ENCODE measurements at places on chromosomes 1 and 21. TPM values are rescaled to one million over a fixed set of nuclear protein-coding genes. Genes with fewer than 3 reads are reported as not detected.
A peak's percentile ranks its signal among the peaks of the same experiment; 100 is the strongest.

Gene C1orf185
- total RNA-seq: not detected

Gene LCE1A
- not detected for total RNA-seq

Gene TAS1R3
- total RNA-seq: 0.10 TPM

Gene RPE65
- not detected for total RNA-seq

Gene ARMH1
- 143 TPM for total RNA-seq

Gene GPR37L1
- total RNA-seq: not detected

Gene HTR1D
- not detected for total RNA-seq

Gene CELSR2
- 1.2 TPM for total RNA-seq

Gene AGT
- total RNA-seq: not detected

Gene DDX59
- total RNA-seq: 20.9 TPM

Gene FCRL1
- total RNA-seq: not detected

Gene BSDC1
- 38.3 TPM for total RNA-seq

Gene ERG
- total RNA-seq: not detected

DNA sequence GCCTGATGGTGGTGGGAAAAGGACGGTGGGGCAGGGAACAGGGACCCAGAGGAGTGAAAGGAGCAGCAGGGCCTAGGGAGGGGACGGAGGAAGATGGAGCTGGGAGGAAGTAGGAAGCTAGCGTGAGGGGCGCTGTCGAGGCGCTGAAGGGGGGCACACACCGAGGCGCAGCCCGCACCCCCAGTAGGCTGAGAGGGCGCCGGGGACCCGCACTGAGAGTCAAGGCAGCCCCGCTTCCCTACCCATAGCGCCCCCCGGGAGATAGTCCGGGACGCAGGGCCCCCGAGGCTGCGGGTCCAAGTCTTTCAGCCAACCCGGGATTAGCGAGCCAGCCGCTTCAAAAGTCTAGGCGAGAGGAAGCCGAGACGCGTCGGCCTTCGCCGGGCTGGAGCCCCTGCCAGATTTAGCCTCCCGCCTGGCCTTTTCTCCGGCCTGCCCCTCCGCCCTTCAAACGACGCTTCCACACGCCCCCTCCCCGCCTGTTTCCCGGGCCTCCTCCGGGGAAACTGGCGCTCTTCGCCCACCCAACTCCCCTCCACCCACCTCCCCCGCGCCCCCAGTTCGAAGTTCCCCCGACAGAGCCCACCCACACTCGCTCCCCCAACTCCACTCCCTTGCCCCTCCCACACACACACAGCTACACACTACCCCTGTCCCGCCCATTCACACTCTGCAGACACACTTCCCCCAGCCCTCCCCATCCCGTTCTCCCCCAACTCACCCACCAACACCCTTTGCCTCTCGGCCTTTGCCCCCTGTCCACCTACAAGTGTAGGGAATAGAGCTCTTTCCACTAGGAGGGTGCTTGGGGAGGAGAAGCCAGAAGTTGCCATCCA lies 7.8 kb upstream of the PROX1 start:
- DNase-seq: no peak
- H3K36me3 ChIP-seq: peaks cover 3% of the 10 kb centered on the region
- H3K4me3 ChIP-seq: no peak overlapping the region
- H3K27me3 ChIP-seq: peaks cover 74% of the 10 kb centered on the region
- H3K4me1 ChIP-seq: peaks cover 31% of the 10 kb centered on the region

DNA sequence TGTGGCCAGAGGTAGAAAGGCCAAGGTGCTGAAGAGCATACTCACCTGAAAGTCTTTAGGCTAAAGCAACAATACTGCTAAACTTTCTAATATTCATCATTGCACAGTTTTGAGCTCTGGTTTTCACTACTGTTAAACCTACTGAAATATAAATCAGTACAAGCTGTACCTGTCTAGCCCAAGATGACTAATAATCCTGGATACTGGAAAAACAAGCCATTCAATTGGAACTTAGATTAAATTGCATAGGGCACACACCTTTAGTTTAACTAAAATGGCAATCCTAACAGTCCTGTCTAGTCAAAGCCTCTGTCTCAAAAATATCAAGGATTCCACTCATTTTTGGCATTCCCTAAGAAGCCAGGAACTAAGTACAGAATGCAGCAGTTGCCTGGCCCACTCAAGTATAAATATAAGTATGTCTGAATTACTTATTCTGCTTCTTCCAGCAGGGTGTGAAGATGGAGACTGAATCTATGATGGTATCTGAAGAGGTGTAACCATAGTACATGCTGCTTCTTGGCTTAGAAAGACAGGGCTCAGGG lies 3.1 kb downstream of the CHML start:
- no peak for DNase-seq
- no peaks in the 10 kb centered on the region for H3K27me3 ChIP-seq
- H3K36me3 ChIP-seq: peaks cover 34% of the 10 kb centered on the region
- H3K4me1 ChIP-seq: peaks cover 51% of the 10 kb centered on the region
- peak overlapping the region; percentile 51 for H3K27ac ChIP-seq
- H3K4me3 ChIP-seq: peak overlapping the region; percentile 75

GRCh38 chr1:240385985-240386978 lies 225.7 kb downstream of the GREM2 start:
- H3K4me1 ChIP-seq: no peaks in the 10 kb centered on the region
- DNase-seq: no peak
- no peaks in the 10 kb centered on the region for H3K27me3 ChIP-seq
- no peak overlapping the region for H3K27ac ChIP-seq
- H3K4me3 ChIP-seq: no peak overlapping the region
- no peaks in the 10 kb centered on the region for H3K36me3 ChIP-seq

DNA sequence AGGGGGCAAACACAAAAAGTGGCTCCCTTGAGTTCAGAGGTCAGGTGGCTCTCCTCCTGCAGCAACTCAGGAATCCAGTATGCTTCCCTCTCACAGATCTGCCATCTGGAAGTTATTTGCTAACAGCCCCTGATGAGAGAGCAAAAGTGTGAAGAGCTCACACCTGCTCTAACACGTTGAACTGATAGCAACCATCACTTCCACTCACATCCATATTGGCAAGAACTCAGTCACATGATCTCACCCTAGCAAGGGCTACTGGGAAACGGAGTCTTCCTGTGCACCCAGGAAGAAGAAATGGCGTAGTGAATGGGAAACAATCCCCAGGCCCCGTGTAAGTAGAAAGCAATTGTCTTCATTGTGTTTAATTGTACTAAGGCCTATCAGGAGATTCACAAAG lies 20.7 kb upstream of the SLC45A1 start:
- no peaks in the 10 kb centered on the region for H3K36me3 ChIP-seq
- DNase-seq: no peak
- no peak overlapping the region for H3K4me3 ChIP-seq
- no peaks in the 10 kb centered on the region for H3K27me3 ChIP-seq

- no peaks in the 10 kb centered on the region for H3K4me1 ChIP-seq
- DNase-seq: no peak
Measured at GRCh38 chr1:18012686-18013085, 94.9 kb upstream of the IGSF21 start.

- H3K36me3 ChIP-seq: peaks cover 5% of the 10 kb centered on the region
- H3K4me3 ChIP-seq: no peak overlapping the region
- no peaks in the 10 kb centered on the region for H3K4me1 ChIP-seq
- H3K27me3 ChIP-seq: no peaks in the 10 kb centered on the region
- no peak for DNase-seq
Measured at GRCh38 chr1:246161626-246162025, 345.5 kb downstream of the SMYD3 start.

DNA sequence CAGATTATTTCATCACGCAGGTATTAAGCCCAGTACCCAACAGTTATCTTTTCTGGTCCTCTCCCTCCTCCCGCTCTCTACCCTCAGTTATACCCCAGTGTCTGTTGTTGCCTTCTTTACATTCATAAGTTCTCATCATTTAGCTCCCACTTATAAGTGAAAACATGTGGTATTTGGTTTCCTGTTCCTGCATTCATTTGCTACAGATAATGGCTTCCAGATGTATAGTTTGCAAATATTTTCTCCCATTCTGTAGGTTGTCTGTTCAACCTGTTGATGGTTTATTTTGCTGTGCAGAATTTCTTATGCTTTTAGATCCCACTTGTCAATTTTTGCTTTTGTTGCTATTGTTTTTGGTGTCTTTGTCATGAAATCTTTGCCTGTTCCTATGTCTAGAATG lies 21.1 kb upstream of the KCNH1 start:
- peaks cover 3% of the 10 kb centered on the region for H3K36me3 ChIP-seq
- no peak overlapping the region for H3K27ac ChIP-seq
- no peaks in the 10 kb centered on the region for H3K27me3 ChIP-seq
- peaks cover 4% of the 10 kb centered on the region for H3K4me1 ChIP-seq
- no peak overlapping the region for H3K4me3 ChIP-seq

GRCh38 chr21:21332492-21332891 lies 334.3 kb downstream of the NCAM2 start:
- H3K27ac ChIP-seq: no peak overlapping the region
- no peak overlapping the region for H3K4me3 ChIP-seq
- no peaks in the 10 kb centered on the region for H3K4me1 ChIP-seq
- H3K27me3 ChIP-seq: no peaks in the 10 kb centered on the region

- no peak overlapping the region for H3K27ac ChIP-seq
- H3K36me3 ChIP-seq: no peaks in the 10 kb centered on the region
- no peaks in the 10 kb centered on the region for H3K4me1 ChIP-seq
Measured at GRCh38 chr21:35563885-35564451, 496.4 kb downstream of the SETD4 start.

GRCh38 chr1:183241471-183241870 lies 55.4 kb downstream of the LAMC2 start:
- peaks cover 6% of the 10 kb centered on the region for H3K27me3 ChIP-seq
- no peaks in the 10 kb centered on the region for H3K4me1 ChIP-seq
- DNase-seq: no peak
- no peak overlapping the region for H3K27ac ChIP-seq

GRCh38 chr21:42215942-42216725 lies 2.8 kb upstream of the ABCG1 start:
- peaks cover 3% of the 10 kb centered on the region for H3K36me3 ChIP-seq
- H3K4me3 ChIP-seq: no peak overlapping the region

- no peak for DNase-seq
- no peak overlapping the region for H3K4me3 ChIP-seq
- peaks cover 10% of the 10 kb centered on the region for H3K27me3 ChIP-seq
- H3K36me3 ChIP-seq: no peaks in the 10 kb centered on the region
- no peaks in the 10 kb centered on the region for H3K4me1 ChIP-seq
- no peak overlapping the region for H3K27ac ChIP-seq
Measured at GRCh38 chr1:165173409-165173808, 183.1 kb downstream of the LMX1A start.

DNA sequence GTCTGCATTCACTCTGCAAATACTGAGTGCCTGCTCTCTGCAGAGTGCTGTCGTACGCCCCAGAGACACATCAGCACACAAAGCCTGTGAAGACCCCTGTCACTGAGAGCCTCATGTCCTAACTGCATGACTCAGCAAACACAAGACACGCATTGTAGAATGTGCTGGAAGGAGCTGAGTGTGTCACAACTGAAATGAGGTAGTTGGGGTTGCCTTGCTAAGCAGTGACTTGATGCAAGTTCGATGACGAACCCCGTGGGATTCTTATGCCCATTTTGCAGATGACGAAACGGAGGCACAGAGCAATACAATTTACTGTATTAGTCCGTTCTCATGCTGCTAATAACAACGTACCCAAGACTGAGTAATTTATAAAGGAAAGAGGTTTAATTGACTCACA lies 65.1 kb downstream of the RIPK4 start:
- no peak overlapping the region for H3K27ac ChIP-seq
- no peak for DNase-seq
- no peak overlapping the region for H3K4me3 ChIP-seq
- peaks cover 2% of the 10 kb centered on the region for H3K27me3 ChIP-seq

GRCh38 chr1:86176226-86176625 lies 19.7 kb upstream of the COL24A1 start:
- no peak for DNase-seq
- H3K27me3 ChIP-seq: peaks cover 5% of the 10 kb centered on the region
- no peaks in the 10 kb centered on the region for H3K4me1 ChIP-seq
- no peak overlapping the region for H3K4me3 ChIP-seq
- H3K36me3 ChIP-seq: no peaks in the 10 kb centered on the region

DNA sequence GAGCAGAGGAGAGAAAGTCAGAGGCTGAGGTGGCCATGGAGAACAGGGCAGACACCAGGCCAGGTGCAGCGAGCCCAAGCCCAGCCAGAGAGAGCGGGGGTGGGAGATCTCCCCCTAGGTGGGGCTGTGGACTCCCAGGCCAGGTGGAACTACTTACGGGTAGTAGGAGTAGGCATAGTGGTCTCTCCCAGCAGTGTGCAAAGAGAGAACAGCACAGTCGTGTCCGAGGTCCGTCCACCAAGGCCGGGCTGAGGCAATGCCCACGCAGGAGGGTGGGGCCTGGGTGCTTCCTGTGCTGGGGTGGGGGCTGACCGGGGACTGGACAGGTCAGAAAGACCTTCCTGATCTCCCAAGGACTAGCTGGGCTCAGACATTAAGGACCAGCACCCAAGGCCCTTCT lies 263.7 kb downstream of the PTPRU start:
- DNase-seq: no peak
- H3K4me3 ChIP-seq: no peak overlapping the region
- H3K4me1 ChIP-seq: no peaks in the 10 kb centered on the region

DNA sequence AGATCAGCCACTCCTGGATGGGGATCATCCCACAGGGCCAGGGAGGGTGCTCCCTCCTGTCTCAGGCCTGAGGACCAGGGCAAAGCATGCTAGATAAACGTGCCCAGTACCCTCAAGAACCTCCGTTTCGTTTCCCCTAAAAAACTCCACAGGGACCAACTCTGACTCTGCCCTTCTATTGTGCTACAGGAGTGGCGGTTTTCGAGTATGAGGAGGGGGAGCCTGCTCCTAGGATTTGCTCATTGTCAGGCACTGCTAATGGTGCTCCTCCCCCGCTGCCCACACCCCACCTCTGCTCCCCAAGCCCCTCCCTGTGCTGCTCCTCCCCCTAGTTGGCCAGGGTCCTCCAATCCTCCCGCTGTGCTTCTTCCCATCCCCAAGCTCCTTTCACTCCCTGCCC lies 32.0 kb downstream of the PGBD5 start:
- no peaks in the 10 kb centered on the region for H3K4me1 ChIP-seq
- H3K36me3 ChIP-seq: no peaks in the 10 kb centered on the region
- H3K27me3 ChIP-seq: peaks cover 27% of the 10 kb centered on the region
- H3K4me3 ChIP-seq: no peak overlapping the region
- H3K27ac ChIP-seq: no peak overlapping the region

DNA sequence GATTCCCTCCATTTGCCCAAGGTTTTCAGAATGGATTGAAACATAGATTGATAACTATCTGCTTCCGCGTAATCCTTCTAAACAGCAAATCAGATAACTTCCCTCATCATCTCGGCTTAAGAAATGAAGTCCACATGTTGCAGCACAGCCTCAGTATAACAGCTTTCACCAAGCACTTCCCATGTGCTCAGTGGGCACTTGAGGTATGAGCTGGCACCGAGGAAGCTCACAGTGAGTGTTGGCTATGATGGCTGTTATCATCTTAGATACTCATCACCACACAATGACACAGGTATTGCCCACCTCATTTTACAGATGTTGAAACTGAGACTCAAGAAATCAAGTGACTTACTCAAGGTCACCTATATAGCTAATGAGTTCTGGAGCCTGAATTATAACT lies 43.2 kb downstream of the RCSD1 start:
- peaks cover 15% of the 10 kb centered on the region for H3K36me3 ChIP-seq
- H3K27ac ChIP-seq: peak overlapping the region; percentile 54
- H3K4me1 ChIP-seq: peaks cover 55% of the 10 kb centered on the region
- no peak for DNase-seq

DNA sequence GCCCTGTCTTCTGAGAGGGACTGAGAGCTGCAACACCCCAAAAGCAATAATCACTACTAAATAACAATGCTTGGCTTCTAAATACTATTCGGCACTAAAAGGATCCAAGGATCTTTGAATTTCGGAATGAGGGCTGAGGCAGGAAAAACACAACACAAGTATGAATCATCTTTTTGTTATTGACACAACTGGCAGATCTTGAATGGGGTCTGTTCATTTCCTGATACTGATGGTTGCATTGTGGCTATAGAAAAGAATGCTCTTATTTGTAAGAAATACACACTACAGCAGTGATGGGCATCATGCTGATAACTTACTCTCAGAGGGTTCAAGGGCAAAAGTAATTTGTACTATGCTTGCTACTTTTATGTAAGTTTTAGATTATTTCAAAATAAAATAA lies 149.2 kb upstream of the PLD5 start:
- H3K27me3 ChIP-seq: no peaks in the 10 kb centered on the region
- H3K4me1 ChIP-seq: no peaks in the 10 kb centered on the region
- no peak for DNase-seq
- no peaks in the 10 kb centered on the region for H3K36me3 ChIP-seq
- H3K27ac ChIP-seq: no peak overlapping the region
